ENCODE measurements at places on chromosomes 6 and 20.

DNA sequence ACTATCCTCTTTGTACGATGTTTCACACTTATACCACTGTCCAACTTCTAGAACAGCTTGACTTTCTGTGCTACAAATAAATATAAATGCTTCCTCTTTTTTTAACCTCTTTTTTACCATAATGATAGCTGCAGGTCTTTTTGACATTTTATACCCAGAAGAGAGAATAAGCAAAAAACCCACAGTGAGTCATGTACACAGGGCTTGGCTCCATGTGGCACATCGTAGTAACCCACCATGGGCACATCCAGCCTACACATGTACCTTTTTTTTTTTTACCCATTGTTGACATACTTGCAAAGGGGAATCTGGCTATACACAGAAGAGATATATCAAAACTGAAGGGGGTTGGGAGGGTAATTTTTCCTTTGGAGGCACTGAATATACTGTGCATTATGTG, 59.5 kb upstream of the RSPO3 start:
- no peak for DNase-seq

GRCh38 chr6:161199850-161200249, 74.0 kb downstream of the AGPAT4 start:
- DNase-seq = no peak

GRCh38 chr6:71268735-71269437, 19.7 kb upstream of the OGFRL1 start:
- no peak for DNase-seq

- DNase-seq = no peak
Measured at GRCh38 chr20:38460040-38460623, 12.5 kb upstream of the RALGAPB start.

- DNase-seq = no peak
Measured at GRCh38 chr20:44026647-44027342, 112.1 kb downstream of the TOX2 start.

All from stimulated activated CD4-positive, alpha-beta T cell treated with anti-CD3 and anti-CD28 coated beads, Interleukin-2, amount 100 ng/mL, for 24 hours (primary cell).